ENCODE measurements at places on chromosomes 1 and 21.

DNA sequence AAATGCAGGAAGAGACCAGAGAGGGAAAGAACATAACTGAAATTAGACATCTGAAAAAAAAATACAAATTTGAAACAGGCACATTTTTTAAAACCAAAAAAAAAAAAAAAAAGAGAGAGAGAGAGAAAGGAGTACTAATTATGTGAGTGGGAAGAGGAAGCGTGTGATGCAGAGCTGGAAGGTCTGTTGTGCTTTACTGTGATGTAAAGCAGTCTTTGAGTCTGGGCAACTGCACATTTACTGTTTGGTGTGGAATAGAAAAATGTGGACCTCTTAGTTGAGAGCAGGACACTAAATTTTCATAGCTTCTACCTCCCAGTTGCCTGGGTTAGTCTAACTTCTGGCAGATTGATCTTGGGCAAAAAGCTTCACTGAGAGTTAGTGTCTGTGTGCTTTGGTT is 16.5 kb downstream of the LHX9 start:
- DNase-seq = no peak

DNA sequence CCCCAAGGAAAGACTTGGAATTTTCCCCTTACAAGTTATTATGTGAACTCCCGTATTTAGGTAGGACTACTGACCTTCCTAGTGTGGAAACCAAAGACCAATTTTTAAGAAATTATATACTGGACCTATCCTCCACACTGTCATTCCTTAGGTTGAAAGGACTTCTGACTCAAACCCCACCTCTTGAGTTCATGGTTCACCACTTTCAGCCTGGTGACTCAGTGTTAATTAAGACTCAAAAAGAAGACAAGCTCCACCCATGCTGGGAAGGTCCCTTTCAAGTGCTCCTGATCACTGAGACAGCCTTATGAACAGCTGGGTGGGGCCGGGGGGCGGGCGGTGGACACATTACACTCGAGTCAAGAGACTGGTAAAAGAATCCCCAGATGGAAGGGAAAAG is 113.2 kb downstream of the LRRC53 start:
- DNase-seq = no peak

- DNase-seq = no peak
Observed at GRCh38 chr1:43850591-43851233, 82.9 kb upstream of the ARTN start.

DNA sequence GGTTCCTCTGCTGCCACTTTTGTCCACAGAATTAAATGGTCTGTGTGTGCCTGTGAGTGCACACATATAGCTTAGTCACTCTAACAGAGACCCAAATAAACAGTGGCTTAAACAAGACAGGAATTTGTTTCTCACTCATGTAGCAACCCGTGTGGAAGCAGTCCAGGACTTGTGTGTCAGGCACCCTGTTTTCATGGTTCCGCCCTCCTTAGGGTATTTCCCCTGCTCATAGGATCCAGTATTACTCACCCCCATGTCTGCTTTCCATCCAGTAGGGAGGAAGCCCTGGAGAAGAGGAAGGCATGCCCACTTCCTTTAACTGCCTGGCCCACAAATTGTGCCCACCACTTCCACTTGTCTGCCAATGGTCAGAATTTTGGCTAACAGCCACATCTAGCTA is 41.3 kb upstream of the TACSTD2 start:
- no peak for DNase-seq
